Activated B cell treated with CpG ODN at 0.5 μM for 24 hours (primary cell): ENCODE measurements at places on chromosomes 2 and 18.

DNA sequence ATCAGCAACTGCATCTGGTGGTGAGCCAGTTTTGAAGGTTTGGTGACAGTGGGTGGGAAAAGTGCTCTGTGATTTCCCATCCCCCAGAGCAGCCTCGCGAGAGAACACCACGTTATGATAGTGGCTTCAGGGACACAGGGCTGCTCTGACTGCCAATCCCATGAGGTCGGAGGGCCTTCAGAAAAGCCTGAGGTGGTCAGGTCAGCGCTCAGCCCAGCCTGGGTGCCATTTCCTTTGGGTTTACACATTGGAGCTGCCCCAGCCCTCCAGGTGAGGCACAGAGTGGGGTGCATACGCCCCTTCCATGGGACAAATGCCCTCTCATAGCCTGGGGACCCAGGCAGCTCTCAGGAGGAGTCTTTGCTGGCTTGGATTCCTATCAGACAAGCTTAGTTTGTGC is 126.8 kb downstream of the KCTD1 start:
- no peak for DNase-seq
- H3K4me1 ChIP-seq, result no peaks in the 10 kb centered on the region
- H3K27me3 ChIP-seq, result no peaks in the 10 kb centered on the region

- no peak for DNase-seq
- no peaks in the 10 kb centered on the region for H3K4me1 ChIP-seq
- H3K36me3 ChIP-seq, result no peaks in the 10 kb centered on the region
- no peak overlapping the region for H3K4me3 ChIP-seq
- H3K27me3 ChIP-seq, result peaks cover 13% of the 10 kb centered on the region
Measured at GRCh38 chr18:2442006-2442405, 129.3 kb downstream of the METTL4 start.

DNA sequence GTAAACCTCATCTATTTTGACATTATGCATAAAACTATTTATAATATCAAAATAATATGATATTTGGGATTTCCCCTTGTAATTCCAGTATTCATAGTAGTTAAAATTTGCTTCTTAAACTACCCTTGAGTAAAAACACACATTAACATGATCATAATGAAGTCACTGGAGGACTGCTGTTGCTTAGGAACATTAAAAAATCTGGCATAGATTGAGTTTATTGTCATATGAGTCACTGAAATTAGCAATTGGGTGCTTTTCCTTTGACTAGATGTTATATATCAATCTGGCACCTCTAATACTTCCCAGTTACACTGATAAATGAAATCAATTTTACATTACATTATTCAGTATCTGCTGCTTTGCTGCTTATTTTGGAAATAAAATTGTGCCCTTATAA is 57.0 kb upstream of the ZC3H15 start:
- H3K4me1 ChIP-seq, result peaks cover 9% of the 10 kb centered on the region
- no peak for DNase-seq
- H3K27me3 ChIP-seq, result no peaks in the 10 kb centered on the region
- H3K36me3 ChIP-seq, result no peaks in the 10 kb centered on the region

DNA sequence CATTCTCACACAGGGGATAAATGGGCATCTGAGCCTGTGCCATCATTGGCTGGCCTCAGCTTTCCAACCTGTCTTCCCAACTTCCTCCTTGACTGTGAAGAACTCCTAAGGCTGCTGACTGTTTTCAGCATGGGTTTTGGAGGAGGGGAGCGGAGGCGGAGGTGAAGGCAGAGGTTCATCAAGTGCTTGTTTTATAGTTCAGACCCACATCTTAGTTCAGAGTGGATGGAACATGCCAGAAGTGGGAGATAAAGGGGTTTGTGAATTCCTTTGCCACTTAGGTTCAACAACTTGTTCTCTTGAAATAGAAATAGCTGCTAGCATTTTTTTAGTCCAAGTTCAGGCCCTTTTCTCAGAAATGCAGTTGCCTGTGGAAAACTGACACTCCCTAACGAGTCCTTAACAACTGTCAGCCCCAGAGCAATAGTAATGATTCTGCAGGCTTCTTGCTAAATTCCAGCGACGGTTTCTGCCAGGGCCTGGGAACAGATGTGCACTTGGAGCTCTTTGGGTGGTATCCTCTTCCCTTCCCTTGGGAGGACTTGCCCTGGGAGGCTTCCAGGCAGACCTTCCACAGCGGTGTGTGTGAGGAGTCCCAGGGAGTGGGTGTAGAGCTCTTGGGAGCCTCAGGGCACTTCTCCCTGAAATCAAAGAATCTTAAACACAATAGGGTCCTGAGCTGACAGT is 30.1 kb upstream of the ITGA6 start:
- H3K4me1 ChIP-seq, result no peaks in the 10 kb centered on the region
- H3K27me3 ChIP-seq, result peaks cover 8% of the 10 kb centered on the region
- no peaks in the 10 kb centered on the region for H3K36me3 ChIP-seq
- H3K27ac ChIP-seq, result no peak overlapping the region
- no peak for DNase-seq

GRCh38 chr2:224882291-224883171 is 159.7 kb downstream of the DOCK10 start:
- H3K4me3 ChIP-seq, result peak overlapping the region; percentile 13
- no peak for DNase-seq
- no peaks in the 10 kb centered on the region for H3K27me3 ChIP-seq
- H3K4me1 ChIP-seq, result peaks cover 32% of the 10 kb centered on the region
- peak overlapping the region; percentile 55 for H3K27ac ChIP-seq
- peaks cover 85% of the 10 kb centered on the region for H3K36me3 ChIP-seq
